ENCODE measurements at places on chromosomes 3 and 15.

GRCh38 chr3:64290161-64290560 is 64.9 kb upstream of the PRICKLE2 start:
- DNase-seq: no peak

DNA sequence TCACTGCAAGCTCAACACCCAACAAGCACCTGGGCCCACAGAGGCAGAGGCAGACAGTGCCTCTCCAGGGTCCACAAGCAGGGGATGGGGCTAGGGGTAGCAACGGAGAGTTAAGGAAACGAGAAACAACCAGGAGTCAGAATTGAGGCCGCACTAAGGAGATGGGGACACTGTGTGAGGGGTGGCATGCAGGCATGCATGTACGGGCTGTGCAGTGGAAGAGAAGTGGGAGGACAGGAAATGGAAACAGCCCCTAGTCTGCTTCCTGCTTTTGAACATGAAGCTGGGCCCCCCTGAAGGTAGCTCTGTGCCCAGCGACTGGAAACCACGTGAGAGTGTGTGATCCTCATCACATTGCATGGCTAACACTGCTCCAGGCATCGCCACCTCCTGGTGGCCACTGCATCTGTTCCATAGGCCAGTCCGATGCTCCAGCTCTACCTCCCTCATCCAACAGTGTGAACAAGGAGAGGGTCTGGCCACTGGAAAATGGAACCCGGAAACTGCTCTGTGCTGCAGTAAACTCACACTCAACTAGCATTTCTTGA is 44.0 kb downstream of the XXYLT1 start:
- no peak for DNase-seq

DNA sequence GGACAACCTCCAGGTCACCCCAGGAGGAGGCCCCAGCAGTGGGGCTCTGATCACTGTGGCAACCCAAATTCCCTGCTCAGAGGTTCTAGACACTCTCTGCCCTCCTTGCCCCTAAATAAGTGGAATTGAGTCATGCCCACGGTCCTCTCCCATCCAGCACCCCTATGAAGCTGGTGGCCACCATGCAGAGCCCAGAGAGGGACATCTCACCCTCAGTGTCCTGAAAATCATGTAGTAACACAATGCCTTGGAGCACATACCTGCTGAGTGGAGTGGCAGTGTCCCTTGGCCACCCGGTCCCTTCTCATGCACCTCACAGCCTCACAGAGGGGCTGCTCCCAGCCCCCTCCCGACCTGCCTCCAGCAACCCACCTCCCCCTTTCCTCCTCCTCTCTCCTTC is 114.3 kb upstream of the MEF2A start:
- no peak for DNase-seq

GRCh38 chr3:128276146-128276435 is 122.8 kb downstream of the EEFSEC start:
- DNase-seq: no peak

DNA sequence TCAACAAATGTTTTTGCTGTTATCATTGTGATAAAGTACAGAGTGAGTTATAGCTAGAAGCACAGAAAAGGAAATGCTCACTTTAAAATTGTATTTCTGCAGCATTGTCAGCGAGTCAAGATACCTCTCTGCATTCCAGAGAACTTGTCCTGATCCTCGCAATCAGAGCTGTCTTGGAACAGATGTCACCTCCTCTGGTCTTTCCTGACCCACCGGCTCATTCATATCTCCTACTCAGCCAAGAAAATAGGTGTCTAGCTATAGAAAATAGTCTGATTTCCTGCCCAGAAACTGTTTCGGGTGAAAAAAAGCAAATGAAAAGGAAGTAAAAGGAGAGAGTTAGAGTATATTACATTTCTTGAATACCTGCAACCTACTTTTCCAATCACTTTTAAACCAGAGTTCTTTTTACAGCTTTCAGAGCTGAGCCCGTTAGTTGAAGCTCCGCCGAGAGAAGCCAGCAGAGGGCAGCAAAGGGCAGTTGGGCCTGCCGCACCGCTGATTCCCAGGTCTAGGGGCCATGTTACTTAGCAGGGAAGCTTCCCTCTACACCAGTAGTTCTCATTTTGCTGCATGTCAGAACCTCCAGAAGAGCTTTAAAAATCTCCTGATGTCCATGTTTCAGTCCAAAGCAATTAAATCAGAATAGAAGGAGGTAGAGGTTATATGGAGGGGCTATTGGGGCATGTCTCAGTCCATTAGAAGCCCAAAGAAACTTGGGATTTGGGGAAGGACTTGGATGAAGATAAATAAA is 185.7 kb upstream of the THRB start:
- no peak for DNase-seq

DNA sequence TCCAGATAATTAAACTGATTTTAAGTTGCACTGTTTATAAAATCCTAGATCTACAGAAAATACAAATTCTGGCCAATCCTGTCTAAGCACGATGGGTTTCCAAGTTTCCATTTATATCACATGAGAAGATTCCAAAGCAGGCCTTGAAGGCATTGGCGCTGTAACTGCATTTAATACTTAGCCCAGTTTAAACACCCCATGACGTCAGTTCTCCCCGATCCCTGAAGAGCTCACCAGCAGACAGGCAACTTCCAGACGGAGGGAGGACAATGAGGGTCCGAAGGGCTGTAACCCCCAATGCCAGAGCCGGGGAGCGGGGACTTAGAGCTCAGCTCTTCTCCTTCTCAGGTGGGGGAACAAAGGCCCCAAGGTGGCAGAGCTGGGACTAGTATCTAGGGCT is 117.3 kb downstream of the XXYLT1 start:
- DNase-seq: no peak

DNA sequence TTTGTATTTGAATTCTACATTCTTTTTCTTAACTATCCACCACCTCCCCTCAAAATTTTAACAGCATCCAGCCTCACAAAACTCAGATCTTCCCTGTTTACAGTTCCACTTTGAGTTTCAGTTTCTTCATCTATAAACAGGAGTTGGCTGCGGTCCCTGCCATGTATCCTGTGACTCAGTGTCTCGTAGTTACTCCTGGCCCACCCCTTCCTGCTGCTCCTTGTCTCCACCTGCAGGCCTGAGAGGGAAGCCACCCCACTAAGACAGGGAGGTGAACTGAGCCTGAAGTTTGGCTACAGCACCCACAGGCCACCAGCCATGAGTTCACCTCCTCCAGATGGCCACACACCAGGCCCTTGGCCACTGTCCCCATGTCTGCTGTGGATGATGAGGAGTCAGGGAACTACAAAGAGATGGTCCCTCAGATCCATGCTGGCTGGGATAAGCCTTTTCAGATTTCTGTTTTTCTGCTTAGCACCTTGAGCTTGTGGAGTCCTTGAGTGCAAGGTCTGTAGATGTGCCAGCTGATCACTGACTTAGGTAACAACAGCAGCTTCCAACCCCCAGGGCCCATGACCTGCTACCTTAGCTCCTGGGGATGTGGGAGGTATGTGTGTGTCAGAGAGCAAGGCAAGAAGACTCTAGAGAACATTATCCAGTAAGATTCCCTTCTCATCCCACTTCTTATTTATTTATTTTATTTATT is 37.5 kb downstream of the CD86 start:
- DNase-seq: no peak

- no peak for DNase-seq
Measured at GRCh38 chr15:64925335-64926330, 13.9 kb downstream of the ANKDD1A start.

Data from NCI-H187 treated with DMSO at 0.1 percent for 48 hours (cell line).